ENCODE measurements at places on chromosomes 2 and 18.
A peak's percentile ranks its signal among the peaks of the same experiment; 100 is the strongest.

DNA sequence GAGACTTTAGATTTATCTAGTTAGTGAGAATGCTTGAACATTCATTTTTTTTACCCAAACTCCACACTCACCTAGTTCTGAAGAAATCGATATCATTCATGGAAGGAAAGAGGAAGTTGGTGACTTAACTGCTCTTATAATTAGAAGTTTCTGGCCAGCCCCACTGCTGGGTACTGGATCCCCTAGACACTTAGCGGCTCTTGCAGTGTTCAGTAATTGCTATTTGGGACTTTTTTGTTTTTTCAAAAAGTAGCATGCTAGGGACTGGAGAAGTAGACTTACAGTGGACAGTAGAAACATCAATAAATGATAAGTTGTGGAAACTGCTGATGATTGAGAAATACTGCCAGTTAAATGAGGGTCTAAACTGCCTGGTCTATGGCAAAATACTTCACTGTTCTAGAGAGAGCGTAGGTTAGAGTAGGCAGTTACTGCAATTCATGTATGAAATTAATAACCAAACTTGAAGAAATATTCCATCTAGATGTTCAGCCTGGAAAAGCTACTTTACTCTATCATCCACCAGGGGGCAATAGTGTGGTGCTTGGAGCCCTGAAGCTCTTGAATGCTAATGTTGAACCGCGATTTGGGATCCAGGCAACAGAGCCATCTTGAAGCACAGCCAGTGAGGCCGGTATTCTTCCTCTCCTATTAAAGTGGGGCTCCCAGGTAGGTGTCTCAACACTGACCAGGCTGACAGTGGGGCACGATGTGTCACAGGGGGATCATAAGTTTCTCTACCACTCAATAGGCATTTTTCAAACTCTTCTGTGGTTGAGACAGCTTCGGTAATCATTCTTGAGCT lies 146.1 kb upstream of the SESTD1 start:
- peak; percentile 57 for DNase-seq

GRCh38 chr2:60313470-60314172 lies 239.8 kb downstream of the BCL11A start:
- no peak for DNase-seq

DNA sequence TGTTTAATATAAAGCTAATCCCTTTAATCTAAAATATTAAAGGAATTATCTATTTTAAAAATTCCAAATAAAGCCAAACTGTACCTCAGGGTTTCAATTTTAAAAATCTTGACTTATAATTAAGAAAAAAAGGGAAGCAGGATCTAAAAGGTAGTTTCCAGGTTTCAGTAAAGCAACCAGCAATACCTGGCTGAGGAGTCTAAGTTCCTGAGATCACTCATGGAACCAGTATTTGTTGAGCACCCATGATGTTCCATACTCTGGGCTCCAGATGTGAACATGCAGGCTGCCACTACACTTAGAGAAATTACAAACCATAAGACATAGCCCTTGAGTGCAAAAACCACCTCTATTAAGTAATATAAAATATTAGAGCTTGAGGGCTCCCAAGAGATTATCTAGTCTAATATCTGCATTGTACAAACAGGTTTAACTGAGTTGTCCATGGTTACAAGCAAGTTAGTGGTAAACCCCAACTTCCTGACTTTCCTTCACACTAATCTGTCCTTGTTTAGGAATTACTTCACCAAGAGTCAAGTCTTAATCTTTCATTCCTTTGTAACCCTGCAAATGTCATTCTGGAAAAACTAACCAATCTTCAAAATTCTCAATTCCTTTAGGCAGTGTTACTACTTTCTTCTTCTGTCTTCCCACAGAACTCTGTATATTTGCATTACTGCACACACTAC lies 49.2 kb downstream of the CLASP1 start:
- DNase-seq = no peak

DNA sequence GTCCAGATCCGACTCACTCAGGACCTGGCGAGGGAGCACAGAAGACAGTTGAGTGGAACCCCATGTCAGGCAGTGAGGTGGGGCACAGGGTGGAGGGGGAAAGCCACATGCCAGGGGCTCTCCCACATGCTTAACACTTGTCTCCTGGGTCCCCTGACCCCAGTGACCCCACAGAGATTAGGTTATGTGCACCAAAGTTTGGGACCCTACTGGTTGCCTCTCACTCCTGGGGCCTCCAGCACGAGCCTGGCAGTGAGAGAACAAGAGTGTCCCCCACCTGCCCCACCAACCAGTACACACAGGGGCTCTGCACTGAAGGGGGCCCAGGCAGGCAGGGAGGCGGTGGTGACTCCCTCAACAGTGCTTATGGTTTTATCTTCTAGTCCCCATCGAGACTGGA lies 58.3 kb downstream of the CIB4 start:
- no peak for DNase-seq

DNA sequence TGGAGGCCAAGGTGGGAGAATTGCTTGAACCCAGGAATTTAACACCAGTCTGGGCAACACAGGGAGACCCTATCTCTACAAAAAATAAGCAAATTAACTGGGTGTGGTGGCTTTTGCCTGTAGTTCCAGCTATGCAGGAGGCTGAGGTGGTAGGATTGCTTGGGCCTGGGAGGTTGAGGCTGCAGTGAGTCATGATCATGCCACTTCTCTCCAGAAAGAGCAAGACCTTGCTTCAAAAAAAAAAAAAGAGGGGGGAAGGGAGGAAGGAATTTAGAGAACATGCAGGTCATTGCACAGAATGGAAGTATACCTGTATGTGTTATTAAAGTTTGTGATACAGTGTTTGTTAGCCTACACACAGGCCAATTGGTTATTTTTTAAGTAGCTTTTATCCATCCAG lies 25.8 kb downstream of the PKP4 start:
- DNase-seq = no peak

GRCh38 chr2:95007031-95007609 lies 18.4 kb upstream of the MAL start:
- no peak for DNase-seq

- peak; percentile 38 for DNase-seq
Measured at GRCh38 chr2:178306352-178307073, 112.2 kb downstream of the OSBPL6 start.

All from Jurkat, Clone E6-1 (cell line).